ENCODE measurements at places on chromosomes 7 and 10.
A peak's percentile ranks its signal among the peaks of the same experiment; 100 is the strongest.

GRCh38 chr7:117458977-117459583, 20.7 kb upstream of the CFTR start:
- peak; percentile 17 for DNase-seq

DNA sequence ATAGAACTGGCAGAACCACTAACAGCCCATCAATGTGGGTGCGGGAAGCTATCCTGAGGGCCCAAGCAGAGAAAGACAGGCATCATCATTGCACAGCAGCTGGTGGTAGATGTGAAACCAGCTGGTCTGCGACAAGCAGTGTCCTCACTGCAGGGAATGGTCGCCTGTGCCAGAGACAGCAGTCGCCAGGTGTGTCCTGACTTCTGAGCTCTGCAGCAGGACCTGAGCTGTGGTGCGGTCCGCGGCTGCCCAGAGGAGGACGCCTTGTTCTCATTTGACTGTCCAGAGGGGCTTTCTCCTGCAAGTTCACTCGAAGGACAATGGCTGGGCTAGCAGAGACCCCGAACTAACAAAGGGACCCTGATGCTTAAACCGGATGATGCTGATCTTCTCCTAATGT, 97.4 kb downstream of the LRRC18 start:
- DNase-seq, result no peak

DNA sequence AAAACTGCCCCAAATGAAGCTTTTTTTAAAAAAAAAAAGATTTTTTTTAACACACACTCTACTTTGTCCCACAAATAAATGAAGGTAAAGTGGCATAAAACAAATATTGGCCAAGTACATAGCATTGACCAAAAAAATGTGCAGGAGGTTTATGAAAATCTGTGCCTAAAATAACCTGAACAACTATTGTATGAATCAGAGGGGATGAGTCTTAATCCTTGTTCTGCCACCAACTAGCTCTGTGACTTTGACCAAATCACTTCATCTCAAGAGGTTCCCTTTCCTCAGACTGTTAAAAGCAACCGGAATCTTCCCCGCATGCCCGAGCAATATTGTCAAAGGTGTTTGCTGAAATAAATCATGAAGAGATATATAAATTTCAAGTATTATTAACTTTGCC, 150.4 kb upstream of the NEBL start:
- DNase-seq, result no peak

DNA sequence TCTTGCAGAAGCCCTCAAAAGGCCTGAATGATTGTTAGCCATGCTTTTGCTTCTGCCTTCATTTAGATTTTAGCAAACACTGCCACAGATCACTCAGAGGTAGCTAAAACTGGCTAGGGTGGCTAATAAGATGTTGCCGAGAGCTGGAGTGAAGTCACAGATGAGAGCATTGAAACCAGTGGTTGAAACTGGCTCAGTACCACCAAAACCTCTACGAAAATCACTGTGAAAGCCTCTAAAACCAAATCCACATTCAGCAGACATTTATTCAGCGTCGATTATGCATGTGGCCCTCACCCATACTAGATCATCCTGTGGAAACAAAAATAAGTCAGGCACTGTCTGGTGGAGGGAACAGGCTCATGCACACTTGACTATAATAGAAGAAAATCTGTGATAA, 50.8 kb downstream of the PIK3CG start:
- DNase-seq, result no peak

GRCh38 chr7:7109934-7110333, 72.4 kb upstream of the C1GALT1 start:
- no peak for DNase-seq

DNA sequence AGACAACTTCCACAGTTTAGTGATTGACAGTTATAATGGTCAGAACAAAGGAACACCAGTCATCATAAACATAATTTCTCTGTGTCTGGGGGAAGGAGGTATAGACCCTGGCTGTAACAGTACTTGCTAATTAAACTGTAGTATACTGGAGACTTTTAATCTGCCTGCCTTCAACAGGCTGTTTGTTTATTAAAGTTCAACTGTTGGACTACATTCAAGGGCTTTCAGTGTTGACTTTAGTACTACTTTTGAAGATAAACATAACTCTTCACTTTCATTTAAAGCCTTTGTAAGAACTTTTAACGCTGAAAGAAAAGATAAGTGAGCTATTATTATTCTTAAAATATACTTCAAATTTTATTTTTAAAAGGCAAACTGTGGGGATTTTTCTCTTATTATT, 15.5 kb upstream of the PTTG1IP2 start:
- no peak for DNase-seq

DNA sequence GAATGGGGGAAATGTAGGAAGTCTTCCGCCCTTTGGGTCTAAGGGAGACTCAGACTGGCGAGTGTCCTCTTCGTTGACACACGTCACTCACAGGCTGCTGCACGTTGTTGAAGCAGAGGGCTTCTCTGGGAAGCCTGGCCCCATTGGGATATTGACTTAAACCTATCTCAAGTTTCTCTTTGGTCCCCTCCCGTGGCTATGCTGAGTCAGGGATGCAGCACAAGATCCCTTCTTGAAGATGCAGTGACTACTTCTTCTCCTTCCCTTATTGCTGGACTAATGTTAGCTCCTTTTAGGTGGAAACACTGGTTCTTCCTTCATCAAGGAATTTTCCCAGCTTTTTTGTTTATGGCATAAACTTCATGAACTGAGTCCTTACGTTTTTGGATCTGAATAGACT, 89.8 kb upstream of the CCDC71L start:
- DNase-seq, result no peak

- peak; percentile 93 for DNase-seq
These were observed 20.9 kb downstream of the FAM24A start for GRCh38 chr10:122931088-122931906.

DNA sequence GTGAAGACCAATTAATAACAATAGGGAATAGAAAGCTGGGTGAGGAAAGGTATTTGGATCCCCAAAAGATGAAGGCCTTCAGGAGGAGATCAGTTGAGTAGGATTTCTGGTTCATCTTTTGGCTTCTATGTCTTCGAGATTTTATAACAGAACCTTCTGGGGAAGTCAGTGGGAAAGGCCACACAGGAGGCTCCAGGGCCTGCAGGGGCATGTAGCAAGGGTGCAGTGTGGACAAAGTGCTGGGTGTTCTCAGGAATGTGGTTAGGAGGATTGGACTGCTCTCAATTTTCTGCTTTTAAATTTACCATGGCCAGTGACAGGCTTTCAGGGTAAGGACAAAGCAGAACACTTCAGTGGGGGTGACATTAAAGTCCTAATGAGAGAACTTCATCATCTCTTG, 378.0 kb downstream of the CCSER2 start:
- no peak for DNase-seq

- no peak for DNase-seq
These were observed 133.2 kb downstream of the NRP1 start for GRCh38 chr10:33201056-33201780.

GRCh38 chr7:158443014-158443687, 144.5 kb downstream of the PTPRN2 start:
- no peak for DNase-seq

GRCh38 chr10:37812290-37812689, 45.1 kb downstream of the ZNF248 start:
- DNase-seq, result no peak

- DNase-seq, result no peak
These were observed 117.5 kb downstream of the CAMK1D start for GRCh38 chr10:12466704-12467305.

DNA sequence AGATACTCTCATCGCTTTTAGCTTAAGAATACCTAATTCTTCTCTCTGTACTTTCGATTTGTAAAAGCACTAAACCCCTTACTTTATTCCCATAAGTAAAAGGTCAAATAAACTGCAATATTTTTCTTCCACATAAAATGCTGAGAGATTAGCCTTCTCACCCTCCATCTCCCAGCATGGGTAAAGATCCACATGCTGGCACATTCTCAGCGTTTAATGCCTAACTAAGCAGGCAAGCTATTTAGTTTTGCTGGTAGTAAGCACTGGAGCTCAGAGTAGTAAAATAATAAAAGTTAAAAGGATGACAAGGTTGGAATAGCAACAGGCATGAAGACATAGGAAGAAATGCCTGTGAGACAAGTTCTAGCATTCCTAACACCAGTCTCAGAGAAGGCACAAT, 65.9 kb upstream of the NEBL start:
- no peak for DNase-seq

DNA sequence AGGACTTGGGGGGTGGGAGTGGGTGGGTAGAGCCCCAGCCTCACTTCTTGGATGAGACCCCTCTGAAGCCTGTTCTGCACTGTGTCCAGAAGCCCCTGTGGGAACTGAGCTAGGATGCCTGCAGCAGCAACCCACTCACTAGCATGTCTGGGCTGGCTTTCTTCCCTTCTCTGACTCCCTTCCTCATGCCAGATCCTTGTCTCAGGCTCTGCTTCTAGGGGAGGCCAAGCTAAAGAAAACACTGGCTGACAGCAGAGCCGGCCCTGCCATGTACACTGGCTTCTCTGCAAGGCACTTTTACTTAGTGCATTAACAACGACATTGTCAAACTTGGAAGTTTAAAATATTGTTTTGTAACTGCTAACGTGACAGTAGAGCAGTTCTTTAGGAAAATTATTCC, 50.2 kb downstream of the ARHGAP22 start:
- DNase-seq, result no peak

DNA sequence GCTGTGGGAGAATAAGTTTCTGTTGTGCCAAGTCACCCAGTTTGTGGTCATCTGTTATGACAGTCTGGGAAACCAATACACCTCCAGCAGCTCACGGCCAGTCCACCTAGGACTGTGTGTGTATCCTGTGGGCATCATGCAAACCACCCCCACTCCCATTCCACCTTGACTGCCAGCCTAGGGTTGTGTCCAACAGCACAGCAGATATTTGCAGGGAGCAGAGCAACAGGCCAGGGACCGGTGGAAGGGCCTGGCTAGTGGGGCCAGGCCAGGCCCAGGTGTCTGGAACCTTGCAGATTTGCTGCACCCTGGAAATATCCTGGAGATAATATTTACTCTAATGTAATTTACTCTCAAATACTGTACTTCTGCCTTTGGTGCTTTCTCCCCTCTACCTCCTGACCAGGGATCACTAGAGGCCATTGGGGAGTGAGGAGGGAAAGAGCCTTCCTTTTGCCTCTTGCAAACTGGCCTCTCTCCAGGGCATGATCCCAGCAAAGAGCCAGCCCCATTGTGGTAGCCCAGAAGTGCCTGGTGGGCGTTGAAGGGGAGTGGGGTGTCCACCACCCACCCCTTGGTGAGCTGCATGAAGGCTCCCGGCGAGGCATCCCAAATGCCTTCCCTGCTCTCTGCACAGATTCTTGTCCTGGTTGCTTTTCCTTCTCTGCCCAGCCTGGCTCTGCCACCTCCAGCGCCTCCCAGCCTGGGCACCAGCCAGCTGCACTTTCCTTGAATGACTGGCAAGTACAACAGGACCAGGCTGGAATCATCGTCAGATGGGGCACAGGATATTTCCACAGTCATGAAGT, 15.2 kb upstream of the TPST1 start:
- DNase-seq, result no peak

- DNase-seq, result no peak
These were observed 3.9 kb upstream of the HOXA2 start for GRCh38 chr7:27106181-27106900.

DNA sequence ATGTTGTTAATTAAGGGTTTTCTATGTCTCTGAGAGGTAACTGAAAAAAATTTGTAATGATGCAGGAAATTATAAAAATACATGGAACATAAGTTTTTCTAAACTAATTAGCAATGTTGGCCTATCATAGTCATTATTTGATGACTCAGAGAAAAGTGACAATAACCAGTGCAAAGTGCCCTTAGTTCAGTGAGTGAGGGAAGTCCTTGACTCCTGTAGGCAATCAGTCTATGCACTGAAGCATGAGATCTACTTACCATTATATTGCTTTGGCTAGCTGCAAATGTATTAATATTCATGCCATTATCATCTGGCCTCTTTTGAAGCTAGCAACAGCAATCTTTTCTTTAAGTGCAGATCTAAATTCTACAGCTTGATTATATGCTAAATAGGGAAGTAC, 40.6 kb downstream of the CCDC172 start:
- no peak for DNase-seq

DNA sequence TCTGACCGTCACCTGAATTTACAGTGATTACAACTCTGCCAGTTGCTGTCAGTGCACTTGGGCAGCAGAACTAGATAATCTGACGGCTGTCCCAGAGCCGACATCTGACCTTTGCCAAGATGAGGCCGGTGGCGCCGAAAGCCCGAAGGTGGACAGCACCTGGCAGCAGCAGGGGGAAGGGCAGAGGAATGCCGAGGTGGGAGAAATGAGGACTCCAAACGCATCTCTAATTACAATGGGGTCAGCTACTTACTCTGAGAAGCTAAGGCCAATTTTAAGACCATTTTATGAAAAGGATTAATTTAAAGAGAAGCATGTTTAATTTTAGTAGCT, 33.8 kb downstream of the TRIM8 start:
- DNase-seq, result no peak

GRCh38 chr7:113087071-113087998, 708 bp upstream of the GPR85 start:
- peak; percentile 31 for DNase-seq

DNA sequence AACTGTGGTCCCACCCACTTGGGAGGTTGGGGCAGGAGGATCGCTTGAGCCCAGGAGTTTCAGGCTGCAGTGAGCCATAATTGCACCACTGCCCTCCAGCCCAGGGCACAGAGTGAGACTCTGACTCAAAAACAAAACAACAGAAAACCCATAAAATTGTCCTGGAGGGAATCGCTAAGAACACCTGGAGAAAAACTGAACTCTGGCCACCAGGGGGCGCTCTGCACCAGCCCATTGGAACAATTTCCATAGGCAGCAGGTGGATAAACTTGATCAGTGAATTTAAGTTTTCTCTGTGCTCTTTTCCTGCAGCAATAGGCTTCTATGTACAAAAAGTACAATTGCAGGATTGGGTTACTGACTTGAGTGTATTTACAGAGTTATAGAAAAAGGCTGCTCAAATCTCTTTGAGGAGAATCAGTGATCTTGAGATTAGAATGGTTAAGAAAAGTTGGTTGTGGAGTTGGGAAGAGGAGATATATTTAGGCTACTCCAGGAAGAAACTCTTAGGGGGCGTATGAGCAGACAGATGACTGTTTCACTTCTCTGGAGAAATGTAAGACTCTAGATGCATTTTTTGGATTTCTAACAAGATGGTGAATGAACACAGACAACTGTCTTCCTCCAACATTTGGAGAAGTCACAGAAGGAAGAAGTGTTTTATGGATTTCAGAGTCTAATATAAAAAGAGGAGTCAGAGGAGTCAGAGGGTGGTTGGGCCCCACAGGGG, 274.9 kb upstream of the GALNT17 start:
- peak; percentile 74 for DNase-seq

DNA sequence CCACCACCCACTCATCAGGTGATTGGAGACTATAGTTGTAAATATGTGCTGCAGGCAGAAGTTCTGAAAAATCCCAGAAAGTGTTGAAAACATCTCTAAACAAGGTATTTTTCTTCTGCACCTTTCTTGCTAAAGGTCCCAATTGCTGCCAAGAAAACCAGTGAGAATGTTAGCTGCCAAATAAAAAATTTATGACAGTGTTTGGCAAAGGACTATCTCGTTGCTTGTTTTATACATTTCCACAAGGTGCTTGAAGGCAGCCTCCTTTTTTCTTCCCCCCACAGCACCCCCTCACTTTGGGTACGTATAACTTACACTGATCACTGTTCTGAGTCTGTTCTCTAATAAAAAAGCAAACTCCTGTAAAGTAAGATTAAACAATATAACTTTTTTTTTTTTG, 158.6 kb upstream of the TCF7L2 start:
- no peak for DNase-seq

GRCh38 chr10:130463104-130463875, 327.1 kb downstream of the GLRX3 start:
- DNase-seq, result no peak
